ENCODE measurements at places on chromosomes 5 and 9.

DNA sequence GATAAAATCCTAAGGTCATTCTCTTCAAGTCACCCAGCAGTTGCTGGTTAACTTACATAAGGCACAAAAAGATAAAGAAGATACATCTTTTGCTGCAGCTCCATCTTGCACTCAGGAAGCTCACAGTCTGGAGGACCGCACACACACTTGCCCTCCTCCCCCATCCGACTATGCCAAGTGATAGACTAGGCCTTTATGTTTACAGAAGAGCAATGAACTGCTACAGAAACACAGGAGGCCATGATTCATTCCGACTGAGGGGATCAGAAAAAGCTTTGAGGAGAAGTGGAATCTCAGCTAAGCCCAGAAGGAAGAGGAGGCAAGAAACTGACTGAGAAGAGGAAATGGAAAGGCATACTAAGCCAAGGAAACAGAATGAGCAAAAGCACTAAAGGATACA, 17.4 kb downstream of the NRG2 start:
- DNase-seq, result no peak

DNA sequence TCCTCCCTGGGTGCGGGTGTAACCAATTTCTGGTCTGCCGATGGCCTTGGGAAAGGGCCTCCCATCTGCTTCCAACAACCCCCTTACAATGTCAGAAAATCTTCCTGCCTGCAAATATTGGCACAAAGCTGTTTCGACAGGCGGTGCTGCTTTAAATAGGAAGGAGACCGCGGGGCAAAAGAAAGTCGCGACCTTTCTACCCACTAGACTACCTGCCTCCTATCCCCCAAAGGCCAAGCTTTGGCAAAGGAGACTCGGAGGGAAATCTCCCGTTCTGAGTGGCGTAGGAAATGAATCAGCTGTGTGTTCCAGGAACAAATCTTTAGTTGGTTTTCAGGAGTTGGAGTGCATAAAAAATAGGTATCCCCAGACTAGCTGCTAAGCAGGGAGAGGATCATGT, 36.8 kb upstream of the NFIB start:
- no peak for DNase-seq

GRCh38 chr9:3043369-3043768, 199.5 kb upstream of the PUM3 start:
- no peak for DNase-seq

- DNase-seq, result no peak
Measured at GRCh38 chr5:126718236-126718868, 58.6 kb upstream of the LMNB1 start.

- DNase-seq, result no peak
Measured at GRCh38 chr9:122218071-122218934, 10.5 kb downstream of the LHX6 start.

DNA sequence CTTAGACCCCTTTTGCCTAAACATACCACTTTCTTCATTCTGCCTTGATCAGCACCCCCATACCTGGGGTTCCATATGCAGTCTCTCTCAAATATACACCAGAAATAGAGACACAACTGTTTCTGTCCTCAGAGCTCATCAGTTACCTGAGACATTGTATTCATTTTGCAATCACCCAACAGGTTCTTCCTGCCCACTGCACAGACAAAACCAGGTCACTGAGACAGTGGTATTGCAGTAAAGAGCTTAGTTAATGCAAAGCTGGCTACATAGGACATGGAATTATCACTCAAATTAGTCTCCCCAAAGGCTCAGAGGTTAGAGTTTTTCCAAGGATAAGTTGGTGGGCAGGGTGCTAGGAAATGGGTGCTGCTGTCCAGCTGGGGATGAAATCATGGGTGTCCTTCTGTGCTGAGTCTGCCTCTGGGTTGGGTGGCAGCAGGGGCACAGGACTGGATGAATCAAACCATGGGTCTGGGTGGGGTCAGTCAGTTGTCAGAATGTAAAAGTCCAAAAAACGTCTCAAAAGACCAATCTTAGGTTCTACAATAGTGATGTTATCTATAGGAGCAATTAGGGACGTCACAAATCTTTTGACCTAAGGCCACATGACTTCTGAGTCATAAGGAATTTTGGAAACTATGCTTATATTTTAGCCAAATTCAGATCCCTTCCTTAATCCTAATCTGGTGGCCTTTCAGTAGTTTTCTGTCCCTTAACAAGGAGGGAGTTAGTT, 41.0 kb downstream of the KCNV2 start:
- DNase-seq, result no peak

DNA sequence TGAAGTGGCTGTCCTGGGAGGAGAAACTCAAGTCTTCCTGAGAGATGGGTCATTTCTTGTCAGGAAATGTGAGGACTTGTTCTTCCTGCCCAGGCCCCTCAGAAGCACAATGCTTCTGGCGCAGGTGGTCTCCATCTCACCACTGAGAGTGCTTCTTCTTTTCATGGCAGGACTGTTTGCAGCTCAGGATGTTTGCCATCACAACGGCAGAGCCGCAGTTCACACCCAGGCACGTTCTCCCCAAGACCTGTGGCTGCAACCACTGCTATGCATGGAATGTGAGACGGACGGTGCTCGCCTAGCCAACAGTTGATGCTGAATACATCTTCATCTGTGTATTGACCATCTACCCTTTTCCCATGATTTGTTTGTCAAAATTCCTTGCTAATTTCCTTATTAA, 216.3 kb downstream of the GADD45G start:
- no peak for DNase-seq

- DNase-seq, result no peak
Measured at GRCh38 chr9:128072144-128073021, 4.4 kb downstream of the SLC25A25 start.

GRCh38 chr5:158322620-158323019, 463.7 kb upstream of the CLINT1 start:
- DNase-seq, result no peak

- DNase-seq, result no peak
Measured at GRCh38 chr5:474840-475661, 32.1 kb downstream of the EXOC3 start.

DNA sequence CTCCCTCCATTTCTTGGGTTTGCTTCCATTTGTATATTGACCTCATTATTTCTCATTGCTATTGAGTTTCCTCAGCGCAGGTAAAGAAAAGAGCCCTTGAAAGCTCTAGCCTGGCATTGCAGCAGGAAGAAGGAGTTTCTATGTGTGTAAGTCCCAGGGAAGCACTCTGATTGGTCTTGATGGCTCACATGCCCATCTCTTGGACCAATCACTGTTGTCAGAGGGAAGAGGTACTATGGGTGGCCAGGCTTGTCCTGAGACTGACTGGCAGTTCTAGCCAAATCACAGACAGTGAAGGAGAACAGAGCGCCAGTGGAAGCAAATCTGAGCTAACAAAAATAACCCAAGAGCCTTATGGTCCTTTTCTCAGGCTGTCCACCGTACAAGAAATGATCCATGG, 219.0 kb downstream of the PAX5 start:
- DNase-seq, result no peak

DNA sequence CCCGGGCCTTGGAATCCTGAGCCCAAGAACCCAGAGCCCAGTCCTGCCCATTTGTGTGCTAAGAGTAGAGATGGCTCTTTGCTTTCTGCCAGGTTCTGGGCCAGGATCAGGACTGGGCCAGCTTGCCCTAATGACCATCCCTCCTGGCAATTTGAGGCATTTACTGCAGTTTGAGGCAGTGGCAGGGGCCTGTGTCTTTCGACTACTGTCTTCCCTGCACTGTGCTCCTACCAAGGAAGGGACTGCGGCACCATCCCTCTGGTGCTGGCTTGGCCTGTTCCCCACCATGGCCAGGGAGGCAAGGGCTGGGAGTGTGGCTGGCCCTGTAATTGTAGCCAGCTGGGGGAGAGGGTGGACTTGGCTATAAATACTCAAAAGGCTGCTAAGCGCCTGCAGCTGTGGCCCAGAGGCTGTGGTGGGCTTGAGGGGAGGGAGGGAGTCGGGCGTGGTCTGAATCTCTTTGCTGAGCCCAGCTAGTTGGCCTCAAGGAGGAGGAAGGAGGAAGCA, 4.6 kb downstream of the ENHO start:
- no peak for DNase-seq

GRCh38 chr9:72041775-72042194, 18.6 kb downstream of the C9orf57 start:
- no peak for DNase-seq

- no peak for DNase-seq
Measured at GRCh38 chr5:52043543-52043942, 660.3 kb downstream of the ISL1 start.

DNA sequence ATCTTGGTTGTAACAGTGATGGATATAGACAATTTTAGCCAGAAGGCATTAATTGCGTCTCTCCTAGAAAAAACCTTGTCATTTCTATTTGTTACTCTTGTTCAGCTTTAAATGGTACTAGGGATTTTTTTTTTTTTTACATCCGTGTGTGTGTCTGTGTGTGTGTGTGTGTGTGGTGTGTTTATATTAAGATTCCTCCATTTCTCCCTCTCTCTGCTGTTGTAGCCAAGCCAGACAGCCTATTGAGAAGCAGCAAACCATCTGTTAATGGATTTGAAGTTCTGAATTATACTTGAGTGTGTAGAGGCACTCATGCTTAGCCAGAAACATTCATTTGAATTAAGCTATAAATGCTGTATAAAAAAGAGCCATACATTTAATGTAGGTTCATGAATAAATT, 72.3 kb downstream of the SLF1 start:
- DNase-seq, result no peak

- DNase-seq, result no peak
Measured at GRCh38 chr5:111321376-111321775, 97.2 kb downstream of the CAMK4 start.

DNA sequence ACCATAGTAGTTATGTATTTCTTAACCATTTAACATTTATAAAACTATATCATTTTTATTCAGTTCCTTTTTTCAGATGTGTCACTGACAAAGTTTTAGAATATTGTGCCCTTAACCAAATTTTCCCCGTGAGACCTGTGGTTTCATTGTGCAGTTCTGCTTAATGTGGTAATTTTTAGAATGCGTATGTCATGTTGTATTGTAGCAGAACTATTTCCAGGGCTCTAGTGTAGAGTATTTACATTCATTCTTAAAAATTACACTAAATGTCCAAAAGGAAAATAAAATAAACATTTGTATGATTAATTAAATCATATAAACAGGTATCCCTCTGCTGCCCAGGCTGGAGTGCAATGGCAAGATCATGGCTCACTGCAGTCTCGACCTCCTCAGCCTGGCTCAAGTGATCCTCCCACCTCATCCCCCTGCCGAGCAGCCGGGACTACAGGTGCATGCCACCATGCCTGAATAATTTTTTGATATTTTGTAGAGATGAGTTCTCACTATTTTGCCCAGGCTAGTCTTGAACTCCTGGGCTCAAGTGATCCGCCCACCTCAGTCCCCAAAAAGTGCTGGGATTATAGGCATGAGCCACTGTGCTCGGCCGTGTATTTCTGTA, 15.4 kb downstream of the SERINC5 start:
- no peak for DNase-seq

- DNase-seq, result no peak
Measured at GRCh38 chr9:109918339-109919163, 138.6 kb downstream of the PALM2AKAP2 start.
